ENCODE measurements at places on chromosomes 11 and 22.

DNA sequence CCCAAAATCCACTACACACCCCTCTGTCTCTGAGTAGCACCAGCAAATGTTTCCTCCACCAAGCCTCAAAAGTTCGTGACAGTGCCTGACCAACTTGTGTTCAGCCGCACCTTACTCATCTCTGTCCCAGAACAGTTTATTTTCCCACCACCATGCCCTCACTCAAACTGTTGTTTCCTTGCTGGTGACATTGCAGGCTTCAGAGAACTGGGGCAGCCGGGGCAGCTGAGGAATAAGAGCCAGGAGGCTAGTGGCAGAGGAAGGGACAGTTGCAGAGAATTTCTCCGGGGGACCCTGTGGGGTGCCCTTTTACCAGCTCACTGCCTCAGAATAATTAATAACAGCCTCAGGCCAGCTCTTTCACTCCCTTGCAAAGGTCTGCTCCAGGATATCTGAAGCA lies 709 bp upstream of the KCNE3 start:
- DNase-seq, result no peak

DNA sequence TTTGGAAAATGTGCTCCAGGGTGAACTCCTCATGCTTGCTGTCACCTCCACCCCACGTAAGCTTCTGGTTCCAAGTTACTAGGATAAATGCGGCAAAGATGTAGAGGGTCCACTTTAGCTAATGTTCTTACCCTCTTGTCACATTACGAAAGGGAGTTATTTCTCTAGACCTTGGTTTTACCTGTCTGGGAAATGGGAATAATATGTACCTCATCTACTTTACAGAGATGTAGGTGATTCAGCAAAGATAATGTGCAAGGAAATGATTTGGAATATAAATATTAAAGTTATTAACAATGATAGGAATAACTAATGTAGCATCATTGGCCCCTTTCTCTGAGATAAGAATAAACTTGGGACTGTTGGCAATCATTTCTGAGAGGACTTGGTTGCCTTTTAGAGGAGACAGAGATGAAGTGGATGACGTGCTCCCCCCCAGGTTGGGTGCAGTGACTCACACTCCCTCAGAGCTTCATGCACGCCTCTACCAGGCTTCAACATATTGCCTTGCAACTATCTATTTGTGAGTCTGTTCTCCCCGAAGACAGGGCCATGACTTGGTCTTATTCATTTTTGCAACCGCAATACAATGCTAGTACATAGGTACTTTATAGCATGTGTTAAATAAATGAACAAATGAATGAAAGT lies 97.1 kb downstream of the ME3 start:
- DNase-seq, result no peak

DNA sequence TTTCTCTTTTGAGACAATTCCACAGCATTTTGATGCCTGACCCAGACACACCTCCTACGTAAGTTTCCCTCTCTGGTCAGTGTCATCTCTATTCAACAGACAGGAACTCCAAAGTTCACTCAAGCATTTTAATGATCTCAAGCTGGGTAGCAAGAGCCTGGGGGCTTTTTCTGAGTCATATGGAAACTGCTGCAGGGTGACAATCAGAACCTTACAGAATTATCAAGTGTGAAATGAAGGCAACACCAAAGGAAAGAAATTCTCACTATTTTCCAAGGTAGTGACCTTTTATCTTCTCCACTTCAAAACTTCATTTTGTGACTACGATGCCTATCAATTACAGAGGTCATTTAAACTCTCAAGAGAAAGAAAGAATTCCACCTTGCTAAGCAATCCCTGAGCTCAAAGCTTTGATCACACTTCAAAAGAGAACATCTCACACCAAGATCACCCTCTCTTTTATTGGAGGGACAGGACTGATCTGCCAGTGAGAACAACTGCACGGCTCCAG lies 229.0 kb upstream of the ZC3H12C start:
- DNase-seq, result no peak

DNA sequence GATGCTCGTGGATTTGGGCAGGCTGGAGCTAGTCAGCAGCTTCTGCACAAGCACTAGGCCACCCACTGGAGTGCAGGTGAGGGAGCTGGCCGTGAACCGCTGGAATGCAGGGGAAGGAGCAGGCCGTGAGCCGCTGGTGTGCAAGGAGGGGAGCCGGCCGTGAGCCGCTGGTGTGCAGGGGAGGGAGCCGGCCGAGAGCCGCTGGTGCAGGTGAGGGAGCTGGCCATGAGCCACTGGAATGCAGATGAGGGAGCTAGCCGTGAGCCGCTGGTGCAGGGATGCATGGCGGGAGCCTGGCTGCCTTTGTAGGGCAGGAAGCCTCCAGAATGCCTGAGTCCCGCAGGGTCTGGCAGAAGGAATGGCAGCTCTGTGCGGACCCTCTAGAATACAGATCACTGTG lies 4220.0 kb upstream of the OR11H1 start:
- no peak for DNase-seq

DNA sequence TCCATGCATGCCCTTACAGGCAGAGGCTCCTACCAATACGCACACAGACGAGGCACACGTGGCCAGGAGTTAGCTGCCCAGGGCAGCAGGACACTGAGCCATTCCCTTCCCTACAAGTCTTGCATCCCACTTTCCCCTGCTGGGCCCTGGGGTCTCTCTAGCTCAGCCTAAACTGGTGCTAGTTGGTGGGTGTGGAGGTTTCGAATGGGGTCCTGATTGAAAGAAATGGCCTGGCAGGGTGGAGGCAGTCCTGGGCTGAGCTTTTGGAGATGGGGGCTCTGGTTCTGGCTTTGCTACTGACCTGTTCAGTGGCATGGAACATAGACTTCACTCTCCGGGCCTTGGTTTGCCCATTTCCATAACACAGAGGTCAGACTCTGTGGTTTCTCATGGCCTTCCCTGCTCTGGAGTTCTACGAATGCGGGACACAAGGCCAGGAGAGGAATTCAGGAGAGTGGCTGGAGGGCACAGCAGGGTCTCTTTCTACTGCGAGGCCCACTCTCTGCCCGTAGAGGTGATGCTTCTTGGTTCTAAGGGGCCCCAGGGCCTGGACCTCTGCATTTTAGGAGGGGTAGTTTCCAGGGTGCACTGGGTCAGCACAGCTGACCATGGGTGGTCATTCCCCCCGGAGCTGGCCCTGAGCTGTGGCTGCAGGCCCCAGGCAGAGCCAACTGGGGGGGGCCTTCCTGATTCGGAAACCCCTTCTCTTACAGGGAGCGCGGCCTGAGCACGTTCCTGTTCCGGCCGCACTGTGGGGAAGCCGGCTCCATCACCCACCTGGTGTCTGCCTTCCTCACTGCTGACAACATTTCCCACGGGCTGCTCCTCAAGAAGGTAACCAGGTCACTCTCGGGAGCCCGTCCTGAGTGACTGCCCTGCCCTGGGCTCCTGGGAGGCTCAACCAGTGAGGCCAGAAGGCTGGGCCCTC lies 40.0 kb downstream of the RNF141 start:
- DNase-seq, result no peak

DNA sequence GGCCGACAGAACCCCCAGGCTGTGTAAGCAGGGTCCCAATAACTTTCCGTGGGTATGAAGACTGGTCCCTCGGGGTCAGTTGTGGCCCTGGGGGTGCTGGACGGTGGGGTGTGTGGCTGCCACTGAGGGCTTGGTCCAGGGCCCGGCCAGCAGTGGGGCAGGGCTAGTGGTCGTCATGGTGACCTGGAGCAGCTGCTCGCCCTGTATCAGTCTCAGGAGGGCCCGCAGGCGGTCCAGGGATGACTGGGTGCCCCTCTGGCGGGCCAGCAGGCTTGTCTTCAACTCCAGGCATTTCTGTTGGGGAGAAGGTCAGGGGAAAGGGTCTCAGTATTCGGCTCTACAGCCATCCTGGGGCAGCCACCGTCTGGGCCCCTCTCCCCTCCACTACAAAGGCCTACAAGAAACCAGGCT lies 126.8 kb downstream of the PHF21B start:
- no peak for DNase-seq

DNA sequence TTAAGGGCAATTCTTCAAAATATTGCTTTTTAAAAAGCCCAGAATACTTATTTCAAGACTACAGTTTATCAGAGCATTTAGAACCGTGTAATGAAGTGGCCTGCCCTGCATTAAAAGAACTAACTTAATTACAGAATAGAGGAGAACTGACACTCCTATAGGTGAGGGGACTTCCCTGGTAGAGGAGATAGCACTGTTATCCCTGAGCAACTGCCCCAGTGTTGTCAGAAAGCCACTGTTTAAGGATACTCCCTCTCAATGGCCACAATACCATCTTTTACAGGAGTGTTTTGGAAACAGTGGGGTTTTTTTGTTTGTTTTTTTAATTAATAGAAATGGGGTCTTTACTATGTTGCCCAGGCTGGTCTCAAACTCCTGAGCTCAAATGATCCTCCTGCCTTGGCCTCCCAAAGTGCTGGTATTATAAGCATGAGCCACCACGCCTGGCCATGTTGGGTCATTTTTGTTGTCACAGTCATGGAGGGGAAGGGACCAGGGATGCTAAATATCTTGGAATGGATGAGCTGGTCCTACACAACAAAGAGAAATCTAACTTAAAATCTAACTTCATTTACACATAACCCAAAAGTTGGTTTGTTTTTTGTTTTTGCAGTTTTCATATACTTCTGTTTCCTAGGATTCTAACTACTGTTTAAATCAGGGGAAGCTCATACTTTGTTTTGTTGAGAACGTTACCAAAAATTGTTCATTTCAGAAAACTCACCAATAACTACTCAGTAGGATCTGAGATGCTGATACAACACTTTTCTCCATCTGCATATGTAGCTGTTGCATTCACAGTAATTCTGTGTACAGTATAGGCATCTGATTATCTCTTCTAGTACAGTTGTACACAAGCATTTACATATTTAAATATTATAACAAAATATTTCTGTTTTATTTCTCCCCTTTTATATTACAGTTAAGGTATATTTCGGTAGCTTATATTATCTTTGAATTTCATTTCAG lies 8.1 kb downstream of the RPL27A start:
- DNase-seq, result no peak

DNA sequence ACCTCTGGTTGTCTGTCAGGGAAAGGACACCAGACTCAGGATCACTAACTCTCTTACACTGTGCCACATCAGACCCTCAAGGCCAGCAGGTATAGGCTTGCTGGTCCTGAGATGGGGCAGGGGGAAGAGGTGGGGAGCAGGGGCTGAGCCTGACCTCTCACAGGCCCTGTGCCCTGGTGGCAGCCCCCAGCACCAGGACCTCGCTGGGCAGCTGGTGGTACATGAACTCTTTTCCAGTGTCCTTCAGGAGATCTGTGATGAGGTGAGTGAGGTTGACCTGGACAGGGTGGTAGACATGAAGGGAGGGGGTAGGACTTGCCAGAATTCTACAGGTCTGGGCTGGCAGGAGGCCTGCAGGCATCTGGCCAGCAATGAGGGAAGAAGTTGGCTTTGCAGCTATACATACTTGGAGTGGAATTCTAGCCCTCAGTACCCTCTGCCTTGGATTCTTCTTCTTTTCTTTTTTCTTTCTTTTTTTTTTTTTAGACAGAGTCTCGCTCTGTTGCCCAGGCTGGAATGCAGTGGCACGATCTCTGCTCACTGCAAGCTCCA lies 1.4 kb downstream of the NUDT22 start:
- no peak for DNase-seq

DNA sequence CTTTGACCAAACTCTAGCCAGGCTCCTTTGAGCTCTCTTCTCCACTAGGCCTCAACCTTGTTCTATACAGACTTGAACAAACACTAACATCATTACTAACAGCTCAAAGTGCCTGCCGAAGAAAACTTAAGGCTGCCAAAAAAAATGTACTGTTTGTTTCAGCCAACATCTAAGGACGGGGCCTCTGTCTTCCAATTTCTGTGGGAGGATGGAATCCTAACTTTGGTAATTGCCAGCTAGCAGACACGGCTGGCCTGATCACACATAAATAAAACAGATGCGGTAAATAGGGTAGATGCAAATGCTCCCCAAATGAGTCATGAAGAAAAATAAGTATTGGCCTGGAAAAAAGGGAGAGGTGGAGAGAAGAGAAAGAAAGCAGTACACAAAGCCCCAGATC lies 394.3 kb downstream of the TMEM135 start:
- no peak for DNase-seq

DNA sequence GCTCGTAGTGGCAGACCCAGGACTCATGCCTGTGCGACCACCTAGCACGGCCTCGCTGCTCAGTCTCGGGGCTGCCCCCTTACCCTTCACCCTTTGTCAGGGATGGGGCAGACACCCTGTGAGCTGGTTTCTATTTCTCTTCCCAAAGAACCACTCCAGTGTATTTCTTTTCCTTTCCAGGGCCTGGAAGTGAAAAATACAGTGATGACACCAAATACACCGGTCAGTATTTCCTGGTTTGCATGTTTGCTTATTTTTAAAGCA lies 13.7 kb downstream of the TMEM121B start:
- no peak for DNase-seq

DNA sequence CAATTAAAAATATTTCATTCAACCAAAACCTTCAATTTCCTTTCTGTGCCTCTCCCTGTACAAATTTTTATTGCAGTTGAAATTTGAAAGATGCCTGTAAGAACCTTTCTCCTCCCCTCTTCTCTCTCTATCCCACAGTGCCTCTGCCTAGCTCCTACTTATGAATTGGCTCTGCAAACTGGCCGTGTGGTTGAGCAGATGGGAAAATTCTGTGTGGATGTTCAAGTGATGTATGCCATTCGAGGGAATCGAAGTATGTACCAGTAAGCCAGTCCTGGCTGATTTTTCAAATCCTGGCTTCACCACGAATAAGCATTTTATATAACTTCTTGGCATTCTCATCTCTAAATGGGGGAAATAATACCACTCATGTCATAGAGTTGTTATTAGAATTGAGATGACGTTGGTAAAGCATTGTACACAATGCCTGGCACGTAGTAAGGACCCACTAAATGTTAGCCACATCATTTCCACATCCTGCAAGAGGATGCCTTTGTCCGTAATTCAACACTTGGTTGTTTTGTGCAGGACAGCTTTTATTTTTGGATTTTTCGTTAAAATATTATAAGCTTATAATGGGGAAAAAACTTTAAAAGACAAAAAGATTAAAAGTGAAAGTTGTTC lies 6.0 kb downstream of the DDX25 start:
- no peak for DNase-seq

DNA sequence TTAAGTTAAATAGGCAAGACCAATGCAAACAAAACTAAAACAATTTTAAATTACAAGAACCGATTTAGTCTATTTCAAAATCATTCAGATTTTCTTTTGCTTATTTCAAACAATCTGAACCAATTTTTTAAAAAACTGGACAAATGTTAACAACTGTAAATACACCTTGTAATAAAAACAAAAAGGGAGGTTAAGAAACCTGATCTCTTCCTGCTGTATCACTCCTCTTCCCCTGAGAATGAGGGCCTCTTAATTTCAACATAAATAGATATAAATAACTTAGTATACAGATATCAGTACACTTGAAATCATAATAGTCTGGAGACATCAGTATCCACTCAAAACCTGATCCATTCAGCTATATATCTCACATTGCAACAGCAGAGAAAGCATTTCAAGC lies 346.6 kb downstream of the TTC28 start:
- DNase-seq, result peak; percentile 76

GRCh38 chr11:65853246-65853979 lies 4.6 kb downstream of the CFL1 start:
- no peak for DNase-seq

GRCh38 chr11:69241844-69242243 lies 52.1 kb upstream of the MYEOV start:
- no peak for DNase-seq

Measured in NCI-H2171 treated with DMSO at 0.1 percent for 48 hours (cell line).